ENCODE measurements at places on chromosomes 1 and 21. TPM values are rescaled to one million over a fixed set of nuclear protein-coding genes. Genes with fewer than 3 reads are reported as not detected.

GRCh38 chr1:205593532-205593931, 38.3 kb downstream of the ELK4 start:
- peaks cover 35% of the 10 kb centered on the region for H3K4me1 ChIP-seq
- no peak for DNase-seq
- H3K4me3 ChIP-seq: no peak overlapping the region
- peak overlapping the region; percentile 52 for H3K27ac ChIP-seq

The ZSWIM5 gene
- total RNA-seq: 0.93 TPM

DNA sequence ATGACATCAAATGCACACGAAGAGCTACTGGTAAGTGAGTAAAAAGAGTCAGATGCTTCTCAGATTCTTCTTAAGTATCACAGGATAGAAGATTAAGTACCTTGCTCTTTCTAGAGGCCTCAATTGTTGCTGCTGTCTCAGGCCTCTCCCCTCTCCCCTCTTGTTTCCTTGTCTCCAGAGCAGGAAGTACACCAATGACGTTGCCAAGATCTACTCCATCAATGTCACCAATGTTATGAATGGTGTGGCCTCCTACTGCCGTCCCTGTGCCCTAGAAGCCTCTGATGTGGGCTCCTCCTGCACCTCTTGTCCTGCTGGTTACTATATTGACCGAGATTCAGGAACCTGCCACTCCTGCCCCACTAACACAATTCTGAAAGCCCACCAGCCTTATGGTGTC, 21.3 kb upstream of the SARS1 start:
- H3K4me1 ChIP-seq: peaks cover 4% of the 10 kb centered on the region
- no peak overlapping the region for H3K27ac ChIP-seq
- H3K4me3 ChIP-seq: no peak overlapping the region
- DNase-seq: no peak
- no peaks in the 10 kb centered on the region for H3K36me3 ChIP-seq

GRCh38 chr1:153456396-153456795, 4.1 kb downstream of the S100A7 start:
- H3K27ac ChIP-seq: no peak overlapping the region
- no peak overlapping the region for H3K4me3 ChIP-seq
- no peak for DNase-seq

DNA sequence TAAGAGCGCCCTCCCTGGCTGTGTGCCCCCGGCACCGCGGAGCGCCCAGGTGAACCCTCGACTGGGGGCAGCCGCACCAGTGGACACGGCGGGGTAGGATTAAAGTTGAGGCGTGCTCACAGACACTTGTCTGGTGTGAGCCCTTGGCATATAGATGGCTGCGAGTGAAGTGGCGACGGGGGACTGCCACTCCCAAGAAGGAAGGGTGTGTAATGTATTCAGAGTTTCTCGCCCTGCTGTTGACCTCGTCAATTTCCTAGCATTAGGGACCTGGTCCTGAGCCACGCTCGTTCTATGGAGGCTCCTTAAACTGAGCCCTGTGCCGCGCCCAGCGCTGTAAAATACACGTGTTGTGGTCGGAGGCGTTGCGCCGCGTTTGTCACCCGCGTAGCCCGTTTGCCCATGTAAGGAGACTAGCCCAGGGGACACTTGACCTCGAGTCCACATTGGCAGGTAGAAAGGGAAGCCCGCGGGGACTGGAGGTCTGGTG, 554 bp downstream of the EVA1C start:
- peaks cover 83% of the 10 kb centered on the region for H3K4me1 ChIP-seq
- no peaks in the 10 kb centered on the region for H3K36me3 ChIP-seq
- DNase-seq: peak; percentile 49
- H3K4me3 ChIP-seq: peak overlapping the region; percentile 85
- H3K27me3 ChIP-seq: no peaks in the 10 kb centered on the region

DNA sequence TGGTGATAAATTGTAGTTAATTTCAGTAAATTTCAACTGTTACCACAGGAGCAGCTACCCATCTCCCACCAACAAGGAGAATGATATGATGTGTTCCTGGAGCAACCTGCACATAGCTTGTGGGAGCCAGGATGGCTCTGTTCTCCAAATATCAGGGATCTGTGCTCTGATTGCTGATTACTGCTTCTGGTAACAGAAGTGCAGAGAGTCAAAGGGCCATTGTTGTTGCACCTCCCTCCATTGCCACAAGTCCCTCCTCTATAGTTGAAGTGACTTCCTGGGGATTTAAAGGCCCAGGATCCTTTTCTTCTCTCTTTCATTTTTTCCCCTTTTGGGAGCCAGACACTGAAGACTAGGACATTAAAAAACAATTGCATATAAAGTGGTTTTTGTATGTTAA, 51.6 kb upstream of the HPDL start:
- no peaks in the 10 kb centered on the region for H3K36me3 ChIP-seq
- DNase-seq: no peak
- H3K27ac ChIP-seq: no peak overlapping the region

DNA sequence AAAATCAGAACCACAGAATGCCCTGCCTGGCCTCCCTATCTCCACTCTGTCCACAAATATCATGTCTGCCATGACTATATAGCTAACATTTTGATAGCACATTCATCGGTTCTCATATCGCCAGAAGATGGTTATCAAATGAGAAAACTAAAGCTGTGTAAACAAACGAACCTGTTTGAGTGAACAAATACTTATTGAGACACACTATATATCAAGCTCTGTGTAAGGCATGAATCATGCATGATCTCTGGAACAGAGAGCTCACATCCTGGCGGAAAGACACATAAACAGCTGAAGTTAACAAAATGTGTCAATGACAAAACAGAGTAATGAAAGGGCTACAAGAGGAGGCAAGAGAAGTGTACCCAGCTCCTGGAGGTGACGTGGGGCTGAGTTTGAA, 13.1 kb downstream of the KCND3 start:
- no peak overlapping the region for H3K27ac ChIP-seq
- H3K27me3 ChIP-seq: no peaks in the 10 kb centered on the region
- H3K4me1 ChIP-seq: peaks cover 68% of the 10 kb centered on the region
- peaks cover under 1% of the 10 kb centered on the region for H3K36me3 ChIP-seq
- no peak for DNase-seq

DNA sequence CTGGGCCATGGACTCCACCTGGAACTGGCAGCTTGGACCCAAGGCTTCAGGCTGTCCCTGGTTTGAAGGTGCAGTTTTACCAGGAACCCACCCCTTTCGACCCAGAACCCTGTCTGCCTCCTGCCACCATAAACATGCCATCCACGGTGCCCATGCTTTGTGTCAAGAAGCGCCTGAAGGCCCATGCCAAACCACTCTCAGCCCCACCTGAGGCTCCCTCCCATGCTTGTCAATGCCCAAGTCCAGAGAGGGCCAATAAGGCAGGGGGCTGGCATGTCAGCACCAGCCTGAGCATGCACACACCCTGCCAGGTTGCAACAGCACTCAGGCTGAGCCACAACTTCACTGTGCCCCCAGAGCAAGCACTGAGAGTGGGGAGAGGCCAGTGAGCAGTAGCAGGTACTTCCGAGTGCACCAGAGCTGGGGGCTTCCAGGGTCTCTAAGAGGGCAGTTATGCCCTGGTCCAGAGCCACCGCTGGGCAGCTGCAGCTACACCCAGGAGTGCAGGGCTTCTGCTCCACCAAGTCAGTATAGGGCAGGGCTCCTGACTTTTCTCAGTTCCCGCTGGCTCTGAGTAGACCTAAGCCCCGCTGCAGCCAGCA, 1256.0 kb downstream of the AMY1C start:
- H3K4me3 ChIP-seq: no peak overlapping the region
- no peaks in the 10 kb centered on the region for H3K36me3 ChIP-seq
- no peaks in the 10 kb centered on the region for H3K27me3 ChIP-seq
- no peaks in the 10 kb centered on the region for H3K4me1 ChIP-seq
- no peak for DNase-seq
- no peak overlapping the region for H3K27ac ChIP-seq

The SLAMF1 gene
- total RNA-seq: not detected

DNA sequence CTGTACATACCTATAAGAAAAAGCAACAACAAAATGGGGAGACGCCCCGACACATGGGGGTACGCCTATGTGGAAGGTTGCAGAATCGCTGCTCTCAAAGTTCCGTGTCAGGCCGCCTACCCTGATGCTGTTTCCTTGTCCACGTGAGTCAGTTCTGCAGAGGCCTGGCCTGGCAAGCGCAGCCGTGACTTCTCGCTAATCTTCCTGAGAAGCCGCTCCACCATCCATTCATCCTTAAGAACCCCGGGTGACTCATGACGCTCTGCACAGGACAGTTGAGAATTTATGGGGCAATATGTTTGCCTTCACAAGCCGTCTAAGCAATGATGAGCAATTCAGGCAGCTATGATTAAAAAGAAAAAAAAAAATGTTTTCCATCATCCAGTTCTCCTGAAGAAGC, 122.3 kb upstream of the TMPRSS2 start:
- H3K36me3 ChIP-seq: no peaks in the 10 kb centered on the region
- H3K27ac ChIP-seq: no peak overlapping the region
- H3K4me1 ChIP-seq: no peaks in the 10 kb centered on the region
- peaks cover 21% of the 10 kb centered on the region for H3K27me3 ChIP-seq
- no peak for DNase-seq
- no peak overlapping the region for H3K4me3 ChIP-seq

DNA sequence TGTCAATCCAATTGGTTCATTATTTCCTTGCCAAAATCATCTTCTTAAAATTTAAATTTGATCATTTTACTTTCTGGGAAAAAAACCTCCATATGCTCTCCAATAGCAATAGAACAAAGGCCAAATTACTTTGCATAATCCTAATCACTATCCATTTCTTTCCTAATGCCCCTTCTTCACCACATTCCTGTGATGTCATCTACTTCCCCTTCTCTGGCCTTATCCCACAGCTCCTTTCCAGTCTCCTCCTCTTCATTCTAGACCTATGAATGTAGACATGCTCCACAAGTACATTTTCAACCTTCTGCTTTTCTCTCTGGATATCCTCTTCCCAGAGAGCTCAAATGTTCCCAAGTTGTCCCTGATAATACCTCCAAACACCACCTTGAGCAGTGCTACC, 216.6 kb downstream of the MRPL39 start:
- no peak overlapping the region for H3K4me3 ChIP-seq
- no peak for DNase-seq
- H3K36me3 ChIP-seq: no peaks in the 10 kb centered on the region
- no peaks in the 10 kb centered on the region for H3K4me1 ChIP-seq
- H3K27ac ChIP-seq: no peak overlapping the region
- H3K27me3 ChIP-seq: peaks cover 11% of the 10 kb centered on the region

- H3K4me3 ChIP-seq: no peak overlapping the region
- H3K27ac ChIP-seq: no peak overlapping the region
- DNase-seq: no peak
- no peaks in the 10 kb centered on the region for H3K4me1 ChIP-seq
- no peaks in the 10 kb centered on the region for H3K36me3 ChIP-seq
Observed at GRCh38 chr1:202656951-202657646, 53.2 kb downstream of the SYT2 start.

DNA sequence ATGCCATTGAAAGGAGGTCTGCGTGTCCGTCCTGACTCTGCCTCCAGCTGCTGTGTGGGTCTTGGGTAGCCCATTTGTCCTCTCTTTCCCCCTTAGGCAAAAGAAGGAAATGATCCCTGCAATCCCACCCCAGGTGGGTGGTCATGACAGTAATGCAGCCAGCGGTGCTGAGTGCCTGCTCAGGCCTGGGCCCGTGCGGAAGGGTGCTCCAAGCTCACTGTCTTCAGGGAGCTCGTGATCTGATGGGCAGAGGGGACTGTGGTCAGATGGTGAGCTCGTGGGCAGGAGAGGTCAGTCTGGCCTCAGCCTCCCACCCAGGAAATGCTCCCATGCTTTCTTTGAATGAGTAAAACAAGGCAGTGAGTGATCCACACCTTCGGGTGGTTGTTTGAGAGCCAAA, 35.3 kb upstream of the TTC4 start:
- H3K4me3 ChIP-seq: no peak overlapping the region

The NBPF14 gene
- total RNA-seq: 5.3 TPM

DNA sequence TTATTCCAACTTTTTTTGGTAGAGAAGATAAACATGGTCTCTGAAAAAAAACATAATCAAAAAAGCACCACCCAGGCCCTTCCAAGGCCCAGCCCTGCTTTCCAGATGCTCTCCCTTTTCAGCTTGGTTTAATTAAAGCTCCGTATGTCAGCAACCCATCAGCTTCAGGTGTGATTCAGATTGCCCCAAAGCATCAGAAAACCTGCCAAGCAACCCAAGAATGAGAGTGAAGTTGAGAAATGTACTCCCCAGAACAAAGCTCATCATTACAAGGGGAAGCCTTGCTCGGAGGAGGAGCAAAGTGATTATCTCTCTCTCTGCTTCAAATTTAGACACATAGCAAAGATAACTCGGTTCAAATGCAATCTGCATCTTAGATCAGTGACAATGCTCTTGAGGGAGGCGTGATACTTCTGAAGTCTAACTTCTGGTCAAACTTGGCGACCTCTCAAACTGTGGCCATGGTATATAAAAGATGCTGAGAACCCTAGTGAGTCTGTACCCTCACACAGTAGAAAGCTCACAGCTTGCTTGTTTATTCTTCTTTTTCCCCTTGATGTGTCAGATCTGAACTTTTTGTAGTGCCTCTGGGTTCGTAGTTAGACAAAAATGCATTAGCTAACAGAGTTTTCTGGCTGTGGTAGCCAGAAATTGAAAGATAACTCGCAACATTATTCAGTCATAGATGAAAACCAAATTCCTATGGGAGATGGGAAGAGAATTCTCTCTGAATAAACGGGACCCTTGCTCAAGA, 63.3 kb upstream of the ZC3H11B start:
- no peak overlapping the region for H3K27ac ChIP-seq
- H3K4me3 ChIP-seq: no peak overlapping the region
- no peak for DNase-seq

GRCh38 chr1:209607102-209607794, 23.7 kb downstream of the CAMK1G start:
- H3K27me3 ChIP-seq: no peaks in the 10 kb centered on the region
- H3K36me3 ChIP-seq: no peaks in the 10 kb centered on the region
- no peak for DNase-seq
- H3K4me1 ChIP-seq: peaks cover 7% of the 10 kb centered on the region

The KRTAP21-2 gene
- total RNA-seq: not detected

- H3K4me3 ChIP-seq: no peak overlapping the region
- peaks cover 34% of the 10 kb centered on the region for H3K36me3 ChIP-seq
- no peak for DNase-seq
- no peaks in the 10 kb centered on the region for H3K27me3 ChIP-seq
- H3K27ac ChIP-seq: no peak overlapping the region
Observed at GRCh38 chr1:182890927-182891610, 51.9 kb downstream of the DHX9 start.
